ENCODE measurements at places on chromosomes 2 and 18.
A peak's percentile ranks its signal among the peaks of the same experiment; 100 is the strongest.

GRCh38 chr2:118089139-118089800 lies 999 bp downstream of the INSIG2 start:
- DNase-seq, result peak; percentile 19

- DNase-seq, result no peak
Observed at GRCh38 chr2:44547718-44548117, 186.0 kb downstream of the CAMKMT start.

DNA sequence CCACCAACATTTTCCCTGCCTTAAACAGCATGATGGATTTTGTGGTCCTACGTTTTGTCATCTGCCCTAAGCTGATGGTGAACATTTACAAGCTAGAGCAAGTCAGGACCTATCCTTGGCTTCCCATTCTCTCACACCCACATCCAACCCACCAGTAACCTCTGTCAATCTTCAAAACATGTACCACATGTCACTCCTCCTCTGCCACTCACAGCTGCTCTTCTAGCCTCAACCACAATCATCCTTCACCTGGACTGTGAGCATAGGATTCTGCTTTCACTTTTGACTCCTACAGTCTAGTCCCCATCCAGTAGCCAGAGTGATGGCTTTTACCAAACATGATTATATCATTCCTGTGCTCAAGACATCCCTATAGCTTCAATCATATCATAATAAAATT lies 279.8 kb upstream of the DLGAP1 start:
- DNase-seq, result no peak

GRCh38 chr2:656676-657075 lies 20.5 kb downstream of the TMEM18 start:
- no peak for DNase-seq

- DNase-seq, result no peak
Observed at GRCh38 chr18:42606886-42607495, 508.5 kb downstream of the RIT2 start.

Measured in fibroblast of skin of right quadriceps (primary cell).